ENCODE measurements at places on chromosomes 13 and 19.

GRCh38 chr19:14085309-14085995 is at the start of gene C19orf67:
C19orf67 (minus strand) TSS chr19:14085783; CDS start chr19:14085627, 156 bp downstream.
- DNase-seq: no peak

DNA sequence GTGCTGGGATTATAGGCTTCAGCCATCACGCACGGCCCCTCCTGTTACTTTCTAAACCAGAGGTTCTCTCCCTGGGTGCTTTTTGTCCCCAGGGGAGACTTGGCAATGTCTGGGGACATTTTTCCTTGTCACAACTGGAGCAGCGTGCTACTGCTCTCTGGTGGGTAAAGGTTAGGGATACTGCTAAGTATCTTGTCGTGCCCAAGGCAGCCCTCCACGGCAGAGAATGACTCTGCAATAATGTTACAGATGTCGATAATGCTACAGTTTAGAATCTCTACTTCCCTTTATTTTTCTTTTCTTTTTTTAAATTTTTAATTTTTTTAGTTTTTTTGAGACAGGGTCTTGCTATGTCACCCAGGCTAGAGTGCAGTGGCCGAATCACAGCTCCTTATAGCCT is 38.0 kb downstream of the ADGRE1 start:
- DNase-seq: no peak

DNA sequence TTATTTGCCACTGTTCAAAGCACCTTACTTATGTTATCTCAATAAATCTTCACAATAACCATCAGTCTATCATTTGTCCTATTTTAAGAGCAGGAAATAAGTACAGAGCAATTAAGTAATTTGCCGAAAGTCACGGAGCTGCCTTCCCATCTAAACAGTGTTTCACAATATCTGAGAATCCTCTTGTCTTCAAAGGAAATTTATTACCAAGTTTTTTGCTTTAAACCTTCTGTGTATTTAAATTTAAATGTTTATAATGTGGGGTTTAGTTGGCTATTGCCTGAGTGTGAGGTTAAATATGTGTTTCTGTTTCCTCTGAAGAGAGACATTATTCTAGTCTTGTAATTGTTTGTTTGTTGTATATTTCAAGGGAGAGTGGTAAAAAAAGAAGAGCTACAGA is 633.1 kb downstream of the EFNB2 start:
- no peak for DNase-seq

DNA sequence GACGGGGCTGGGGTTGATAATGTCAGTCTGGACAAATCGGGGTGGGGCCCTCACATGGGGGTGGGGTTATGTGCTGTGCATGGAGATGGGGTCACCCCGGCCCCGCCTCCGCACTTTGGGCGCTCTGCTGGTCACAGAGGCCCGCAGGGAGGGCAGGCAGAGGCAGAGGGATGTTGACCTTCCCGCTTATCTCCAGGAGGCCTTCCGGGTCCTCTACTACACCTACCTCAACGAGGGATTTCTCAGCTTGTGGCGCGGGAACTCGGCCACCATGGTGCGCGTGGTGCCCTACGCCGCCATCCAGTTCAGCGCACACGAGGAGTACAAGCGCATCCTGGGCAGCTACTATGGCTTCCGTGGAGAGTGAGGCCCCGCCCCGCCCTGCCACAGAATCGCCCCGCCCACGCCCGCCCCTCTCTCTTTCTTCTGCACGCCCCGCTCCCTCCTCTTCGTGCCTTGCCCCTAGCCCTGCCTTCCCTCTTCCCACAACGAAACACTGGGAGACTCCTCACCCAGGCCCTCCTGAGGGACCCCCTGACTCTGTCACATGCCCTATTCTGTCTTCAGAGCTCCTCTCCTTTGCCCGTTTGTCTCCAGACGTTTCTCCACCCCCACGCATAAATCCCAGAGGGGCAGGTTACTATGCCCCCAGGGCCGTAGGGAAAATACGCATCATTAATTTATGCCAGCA is 32.8 kb downstream of the TMEM161A start:
- no peak for DNase-seq

GRCh38 chr13:38590796-38591507 is 95.9 kb upstream of the FREM2 start:
- no peak for DNase-seq

GRCh38 chr13:23321535-23322241 is 111.8 kb downstream of the SACS start:
- peak; percentile 59 for DNase-seq

DNA sequence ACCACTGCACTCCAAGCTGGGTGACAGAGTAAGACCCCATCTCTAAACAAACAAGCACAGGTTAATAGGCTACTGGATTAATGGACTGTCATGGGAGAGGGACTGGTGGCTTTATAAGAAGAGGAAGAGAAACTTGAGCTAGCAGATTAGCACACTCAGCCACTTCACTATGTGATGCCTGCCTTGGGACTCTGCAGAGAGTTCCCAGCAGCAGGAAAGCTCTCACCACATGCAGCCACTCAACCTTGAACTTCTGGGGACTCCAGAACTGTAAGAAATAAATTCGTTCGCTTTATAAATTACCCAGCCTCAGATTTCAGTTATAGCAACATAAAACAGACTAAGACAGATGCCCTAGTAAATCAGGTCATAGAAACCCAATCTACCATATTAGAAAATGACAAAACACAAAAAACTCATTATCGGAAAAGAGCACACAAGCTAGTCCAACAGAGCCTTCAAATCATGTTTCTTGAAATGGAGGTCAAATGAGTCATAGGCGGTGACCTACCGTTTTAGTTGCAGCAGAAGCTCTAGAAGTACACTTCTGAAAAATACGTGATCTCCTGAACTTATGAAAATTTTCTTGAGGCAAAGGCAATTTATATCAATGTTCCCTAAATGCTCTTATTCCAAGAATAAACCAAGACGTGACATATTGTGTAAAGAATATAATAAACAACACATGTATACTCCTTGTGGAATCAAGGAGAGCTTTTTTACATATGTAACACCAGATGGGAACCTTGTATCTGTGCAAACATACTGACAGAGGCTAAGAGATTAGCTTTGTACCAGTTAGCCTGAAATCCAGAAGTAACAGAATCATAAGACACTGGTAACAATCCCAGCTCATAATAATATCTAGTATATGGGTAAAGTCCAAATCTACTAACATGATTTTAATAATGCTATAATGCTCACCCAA is 340.9 kb upstream of the SGCG start:
- no peak for DNase-seq

DNA sequence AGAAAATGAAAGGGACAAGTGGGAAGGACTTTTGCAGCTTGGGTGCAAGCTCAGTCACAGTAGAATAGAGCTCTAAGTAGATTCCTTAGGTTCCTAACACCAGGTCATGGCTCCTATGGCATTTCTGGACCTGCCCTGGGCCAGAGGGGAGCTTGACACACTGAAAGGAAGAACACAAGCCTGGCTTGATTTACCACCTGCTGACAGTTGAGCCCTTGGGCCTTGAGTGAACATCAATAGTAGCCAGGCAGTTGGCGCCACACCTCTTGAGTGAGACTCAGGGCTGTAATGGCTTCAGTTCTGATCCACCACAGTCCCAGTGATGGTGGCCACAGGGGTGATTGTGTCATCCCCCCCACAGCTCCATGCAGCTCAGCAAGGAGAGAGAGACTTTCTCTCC is 221.9 kb upstream of the PCDH17 start:
- no peak for DNase-seq

GRCh38 chr13:21672287-21672680 is 1.4 kb downstream of the FGF9 start:
- no peak for DNase-seq

GRCh38 chr13:42266473-42266872 is 5.5 kb upstream of the AKAP11 start:
- DNase-seq: no peak

DNA sequence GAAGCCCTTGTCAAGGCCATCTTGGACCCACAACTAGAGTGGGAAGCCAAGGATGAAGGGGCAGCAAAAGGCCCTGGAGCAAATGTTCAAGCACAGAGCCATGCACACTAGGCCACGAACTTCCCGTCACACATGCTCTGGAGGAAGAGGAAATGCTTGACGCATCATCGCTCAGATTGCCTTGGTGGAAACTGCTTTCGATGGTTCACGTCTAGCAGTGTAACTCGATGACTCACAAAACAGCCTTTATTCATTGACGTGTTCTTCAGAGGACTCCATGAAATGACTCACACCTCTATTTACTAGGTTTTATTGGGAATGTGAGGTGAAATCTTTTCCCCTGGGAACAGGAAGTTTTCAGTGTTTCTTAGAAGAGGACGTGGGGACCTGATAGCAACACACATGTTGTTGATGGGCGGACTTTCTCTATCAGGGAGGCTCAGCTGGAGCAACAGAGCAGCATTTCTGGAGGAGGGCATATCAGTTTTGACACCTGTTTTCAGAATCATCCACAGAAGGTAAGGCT is 79.8 kb upstream of the FLT1 start:
- peak; percentile 21 for DNase-seq

- no peak for DNase-seq
Observed at GRCh38 chr19:21321134-21321533, 8.1 kb downstream of the ZNF708 start.

GRCh38 chr13:19713186-19713965 is 69.4 kb downstream of the PSPC1 start:
- DNase-seq: no peak

DNA sequence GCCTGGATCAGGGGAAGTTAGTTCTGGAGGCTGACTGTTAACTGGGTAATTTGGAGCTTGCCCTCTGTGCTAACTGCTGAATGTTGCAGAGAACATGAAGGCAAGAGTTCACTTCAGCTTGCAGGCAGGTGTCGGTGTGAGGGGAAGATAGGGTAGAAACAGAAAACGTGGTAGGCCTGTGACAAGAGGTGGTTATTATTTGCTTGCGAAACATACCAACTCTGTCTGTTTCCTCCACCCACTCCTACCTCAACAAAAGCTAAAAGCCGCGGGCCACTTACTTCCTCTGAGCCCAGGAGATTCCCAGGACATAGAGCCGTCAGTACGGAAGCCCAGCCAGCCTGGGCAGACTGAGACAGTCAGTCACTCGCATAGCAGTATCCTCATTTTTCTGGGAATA is 119.2 kb upstream of the ABCC4 start:
- DNase-seq: no peak

DNA sequence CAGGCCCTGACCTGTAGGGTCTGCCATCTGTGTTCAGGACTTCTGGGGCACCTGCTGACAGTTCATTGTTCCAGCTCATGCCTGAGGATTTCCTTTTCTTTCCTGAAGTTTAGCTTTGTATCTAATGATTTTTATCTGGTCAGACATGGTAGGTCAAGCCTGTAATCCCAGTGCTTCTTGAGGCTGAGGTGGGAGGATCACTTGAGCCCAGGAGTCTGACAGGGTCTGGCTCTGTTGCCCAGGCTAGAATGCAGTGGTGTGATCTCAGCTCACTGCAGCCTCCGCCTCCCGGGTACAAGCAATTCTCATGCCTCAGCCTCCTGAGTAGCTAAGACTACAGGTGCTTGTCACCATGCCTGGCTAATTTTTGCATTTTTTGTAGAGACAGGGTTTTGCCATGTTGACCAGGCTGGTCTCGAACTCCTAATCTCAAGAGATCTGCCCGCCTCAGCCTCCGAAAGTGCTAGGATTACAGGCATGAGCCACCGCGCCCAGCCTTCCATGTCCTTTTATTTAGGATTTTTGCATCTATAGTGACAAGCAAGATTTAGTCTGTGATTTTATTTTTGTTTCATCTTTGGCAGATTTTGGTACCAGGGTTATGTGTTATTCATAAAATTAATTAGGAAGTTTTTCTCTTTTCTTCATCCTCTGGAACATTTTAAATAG is 33.2 kb downstream of the CHST8 start:
- DNase-seq: no peak

GRCh38 chr19:27776020-27776419 is 1436.9 kb downstream of the UQCRFS1 start:
- no peak for DNase-seq
